ENCODE measurements at places on chromosomes 3 and 15. TPM values are rescaled to one million over a fixed set of nuclear protein-coding genes. Genes with fewer than 3 reads are reported as not detected.

PLA2G4E gene
- total RNA-seq: not detected

SEMA3F gene
- total RNA-seq: 3.0 TPM

DNA sequence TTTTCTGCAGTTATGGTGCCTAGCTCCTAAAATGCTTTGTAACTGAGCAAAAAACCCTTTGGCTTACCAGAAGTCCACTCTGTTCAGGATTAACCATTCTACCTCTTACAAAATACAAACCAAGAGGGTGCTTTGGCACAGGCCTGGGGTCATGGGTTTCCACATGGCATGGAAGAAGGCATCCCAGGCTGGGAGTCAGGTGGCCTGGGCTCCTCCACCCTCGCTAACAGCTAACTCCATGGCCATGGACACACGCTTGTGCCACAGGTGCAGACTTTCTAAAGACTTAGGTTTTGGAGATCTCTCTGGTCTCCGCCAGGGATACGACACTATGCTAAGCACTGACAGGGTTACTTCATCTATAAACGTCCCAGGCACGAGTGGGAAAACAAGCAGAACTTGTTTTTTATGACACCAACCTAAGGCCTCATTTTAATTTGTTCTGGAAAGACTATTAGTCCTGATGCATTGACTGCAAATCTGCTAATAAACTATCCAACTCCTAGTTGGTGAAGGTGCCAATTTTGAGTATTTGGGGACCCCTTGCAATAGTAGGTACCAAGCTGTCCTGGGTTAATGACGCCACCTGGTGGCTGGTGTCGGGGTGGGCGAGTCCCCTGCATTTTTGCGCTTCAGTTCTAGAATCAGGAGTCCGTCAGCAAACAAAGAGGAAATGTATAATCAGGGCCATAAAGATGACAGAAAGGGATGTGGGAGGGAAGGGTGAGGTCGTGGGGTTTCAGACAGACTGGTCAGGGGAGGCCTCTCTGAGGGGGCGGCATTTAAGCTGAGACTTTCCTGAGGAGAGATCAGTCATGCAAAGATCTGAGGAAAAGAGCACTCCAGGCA is 10.3 kb upstream of the ALDH1A3 start:
- ATAC-seq: no peak

- peak; percentile 36 for ATAC-seq
Measured at GRCh38 chr3:127012091-127012490, 29.2 kb downstream of the PLXNA1 start.
